ENCODE measurements at places on chromosomes 12 and 14.

DNA sequence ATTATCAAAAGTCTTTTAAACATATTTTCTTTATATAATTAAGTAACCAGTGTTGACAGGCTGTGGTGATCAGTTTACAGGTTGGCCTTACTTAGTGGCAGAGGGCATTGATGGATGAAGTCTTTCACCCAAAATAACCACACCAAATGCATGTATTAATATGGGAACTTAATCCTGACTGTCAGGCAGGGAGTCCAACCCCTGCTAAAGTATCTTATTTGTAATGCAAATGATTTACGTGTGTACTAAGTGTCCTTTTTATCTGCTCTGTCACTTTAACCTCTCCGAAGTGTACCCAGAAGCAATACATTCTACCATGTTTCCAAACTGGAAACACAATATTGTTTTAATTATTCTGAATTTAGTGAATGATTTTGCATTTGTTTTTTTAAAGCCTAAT, 1.4 kb downstream of the MYBPC1 start:
- DNase-seq, result no peak

DNA sequence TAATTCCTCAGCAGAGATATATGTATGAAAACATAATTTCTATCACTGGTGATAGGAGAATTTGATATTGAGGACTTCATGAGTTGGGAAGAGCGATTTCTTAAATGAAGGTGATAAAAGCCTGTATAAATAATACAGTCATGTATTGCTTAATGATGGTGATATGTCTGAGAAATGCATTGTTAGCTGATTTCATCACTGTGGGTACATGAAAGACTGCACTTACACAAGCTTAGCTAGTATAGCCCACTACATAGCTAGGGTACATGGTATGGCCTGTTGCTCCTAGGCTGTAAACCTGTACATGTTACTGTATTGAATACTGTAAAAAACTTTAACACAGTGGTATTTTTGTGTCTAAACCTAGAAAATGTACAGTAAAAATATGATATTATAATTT, 63.4 kb downstream of the ANO4 start:
- no peak for DNase-seq

DNA sequence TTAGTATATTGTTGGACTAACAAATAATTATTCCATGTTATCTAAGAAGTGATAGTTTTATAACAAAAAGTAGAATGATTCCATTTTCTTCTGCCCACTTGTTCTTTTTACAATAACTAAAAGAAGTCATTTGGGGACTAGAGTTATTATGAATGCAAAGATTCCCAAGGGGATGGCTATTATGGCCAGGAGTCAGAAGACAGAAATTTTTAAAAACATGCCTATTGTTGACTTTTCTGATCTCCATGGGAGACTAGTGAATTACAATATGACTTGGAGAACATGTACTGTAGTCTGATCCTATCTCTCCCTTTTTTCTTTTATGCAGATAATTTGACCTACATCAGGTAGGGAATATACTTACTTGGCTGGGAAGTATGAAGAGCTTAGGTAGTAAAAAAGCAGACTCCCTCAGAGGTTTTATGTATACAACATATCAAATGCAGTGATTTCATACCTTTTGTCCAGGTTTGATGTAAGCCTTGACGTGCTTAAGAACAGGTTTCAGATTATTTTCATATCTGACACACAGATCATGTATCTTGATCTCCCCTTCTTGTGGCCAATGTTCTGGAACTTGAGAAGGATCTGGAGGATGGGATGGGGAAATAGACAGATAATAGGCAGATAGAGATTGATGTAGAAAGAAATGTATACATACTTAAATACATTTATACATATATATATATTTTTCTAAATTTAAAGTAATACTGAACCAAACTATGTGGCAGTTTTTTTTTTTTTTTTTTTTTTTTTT, 41.0 kb upstream of the KCNJ8 start:
- no peak for DNase-seq

DNA sequence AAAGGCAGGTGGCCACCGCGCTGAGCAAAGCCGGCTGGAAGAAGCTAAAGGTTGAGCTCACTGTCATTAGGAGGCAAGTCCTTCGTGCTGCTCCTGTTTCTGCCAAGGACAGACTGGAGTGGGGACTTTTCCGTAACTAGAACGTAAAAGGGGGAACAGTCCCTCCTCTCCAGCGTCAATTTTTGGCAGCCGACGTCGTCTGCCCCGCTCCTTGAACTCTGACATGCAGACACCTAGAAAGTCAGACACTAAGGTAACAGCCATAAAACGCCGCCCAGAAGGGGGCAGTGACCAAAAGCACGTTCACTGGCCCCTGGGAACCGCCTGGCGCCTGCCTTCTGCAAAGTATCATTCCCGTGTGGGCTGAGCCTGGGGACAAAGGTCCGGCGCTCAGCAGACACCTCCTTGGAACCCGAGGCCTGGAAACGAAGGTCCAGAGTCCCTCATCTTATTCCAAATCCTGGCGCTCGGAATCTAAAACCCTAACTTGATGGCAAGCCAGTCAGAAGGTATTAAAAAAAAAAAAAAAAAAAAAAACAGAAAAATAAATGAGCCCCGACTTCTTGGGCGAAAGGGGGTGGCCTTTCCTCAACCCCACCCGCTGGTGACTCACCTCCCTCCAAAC, 1.1 kb upstream of the LRP1 start:
- peak; percentile 25 for DNase-seq

DNA sequence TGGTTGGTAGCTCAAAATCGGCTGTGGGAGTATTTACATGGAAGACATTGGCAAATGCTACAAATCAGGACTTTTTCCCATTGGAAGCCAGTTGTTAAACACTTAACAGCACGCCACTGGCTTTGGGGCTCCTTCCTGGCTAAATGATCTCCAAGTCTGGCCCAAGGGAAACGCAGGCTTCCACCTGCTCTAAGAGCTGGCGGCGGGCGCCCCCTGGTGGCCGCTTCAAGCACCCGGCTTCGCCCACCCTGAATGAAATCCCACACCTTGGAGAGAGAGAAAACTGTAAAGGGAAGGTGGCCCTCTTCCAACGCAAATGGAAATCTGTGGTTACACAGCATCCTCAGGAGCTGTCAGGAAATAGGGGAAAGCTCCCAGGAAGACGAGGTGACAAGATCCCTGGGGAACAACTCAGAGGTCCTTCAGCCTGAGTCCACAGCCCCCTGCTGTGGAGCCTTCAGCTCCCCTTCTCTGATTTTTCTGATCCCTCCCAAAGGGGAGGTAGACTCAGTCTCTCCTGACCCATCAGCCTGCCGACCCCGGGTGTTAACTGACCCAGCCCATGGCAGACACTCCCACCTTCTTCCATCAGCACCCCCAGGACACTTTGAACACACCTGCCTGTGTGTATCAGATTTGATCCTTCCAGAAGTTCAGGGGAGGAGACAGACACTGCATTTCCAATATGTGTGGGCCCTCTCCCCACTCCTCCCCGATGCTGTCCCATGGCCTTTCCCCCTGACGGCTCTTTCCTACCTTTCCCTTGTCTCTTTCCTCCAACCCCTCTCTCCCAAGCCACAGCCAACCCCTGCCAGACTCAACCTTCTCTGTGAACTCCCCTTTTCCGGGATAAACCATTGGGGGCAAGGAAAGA, 15.4 kb downstream of the SELPLG start:
- peak; percentile 79 for DNase-seq

GRCh38 chr14:56120091-56120691, 2.0 kb downstream of the PELI2 start:
- no peak for DNase-seq

- DNase-seq, result no peak
Observed at GRCh38 chr14:105374389-105374788, 23.9 kb upstream of the TEX22 start.

DNA sequence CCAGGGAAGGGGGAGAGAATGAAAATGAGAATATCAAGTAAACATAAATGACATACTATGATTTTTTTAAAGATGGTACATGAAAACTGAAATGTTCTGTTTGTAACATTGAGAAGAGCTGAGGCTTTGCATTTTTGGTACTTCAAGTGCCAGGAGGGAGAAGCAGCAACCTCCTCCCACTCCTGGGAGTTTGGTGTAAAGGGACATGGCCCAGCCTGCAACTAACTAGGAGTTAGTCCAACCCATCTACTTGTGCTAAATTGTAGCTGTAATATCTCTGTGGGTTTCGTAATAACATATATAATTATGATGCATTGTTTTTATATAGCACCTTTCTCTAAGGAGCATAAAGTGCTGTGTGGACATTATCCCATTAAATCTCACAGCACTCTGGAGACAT, 517.5 kb downstream of the NELL2 start:
- DNase-seq, result no peak

GRCh38 chr12:27293463-27293862, 39.2 kb upstream of the BMAL2 start:
- DNase-seq, result no peak

- DNase-seq, result no peak
Observed at GRCh38 chr12:52558781-52559445, 6.0 kb upstream of the KRT71 start.

DNA sequence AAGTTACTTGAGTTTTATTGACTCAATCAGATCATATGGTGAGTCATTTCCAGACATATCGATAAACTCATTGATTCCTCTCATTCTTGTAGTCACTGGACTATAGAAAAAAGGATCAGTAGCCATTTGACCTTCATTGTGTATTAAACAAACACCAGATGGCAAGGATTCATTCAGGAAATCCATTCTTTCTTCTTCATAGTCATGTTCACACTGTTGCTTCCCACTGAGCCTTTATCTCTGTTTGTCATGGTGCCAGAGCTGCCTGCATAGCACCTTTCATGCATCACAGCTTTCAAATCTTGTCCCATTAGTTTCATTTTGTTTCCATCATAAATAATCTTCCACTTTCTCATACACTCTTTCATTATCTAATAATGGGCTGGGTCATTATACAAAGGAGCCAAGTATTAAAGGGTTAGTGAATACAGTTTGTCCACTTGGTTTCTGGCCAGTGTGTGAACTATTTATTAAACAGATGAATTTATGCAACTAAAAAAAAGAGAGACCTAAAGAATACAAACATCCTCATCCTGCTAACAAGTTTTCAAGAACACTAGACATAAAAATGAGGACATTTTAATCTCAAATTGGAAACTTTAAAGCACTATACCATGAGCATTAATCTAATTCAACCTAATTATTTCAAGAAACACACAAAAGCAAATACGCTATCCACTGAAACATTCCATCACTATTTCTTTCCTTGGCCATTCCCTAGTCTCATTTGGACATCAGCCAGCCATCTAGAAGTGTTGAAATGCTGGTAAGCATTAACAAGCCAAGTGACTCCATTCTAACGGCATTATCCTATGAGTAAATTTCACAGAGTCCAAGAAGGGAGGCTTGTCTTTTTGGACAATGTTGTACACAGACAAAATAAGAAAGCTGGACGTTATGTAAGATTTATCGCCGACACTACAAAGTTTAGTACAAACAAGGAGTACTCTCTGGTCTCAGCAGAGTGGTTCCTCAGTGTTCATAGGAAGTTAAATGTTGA, 476.5 kb downstream of the FOXG1 start:
- no peak for DNase-seq

DNA sequence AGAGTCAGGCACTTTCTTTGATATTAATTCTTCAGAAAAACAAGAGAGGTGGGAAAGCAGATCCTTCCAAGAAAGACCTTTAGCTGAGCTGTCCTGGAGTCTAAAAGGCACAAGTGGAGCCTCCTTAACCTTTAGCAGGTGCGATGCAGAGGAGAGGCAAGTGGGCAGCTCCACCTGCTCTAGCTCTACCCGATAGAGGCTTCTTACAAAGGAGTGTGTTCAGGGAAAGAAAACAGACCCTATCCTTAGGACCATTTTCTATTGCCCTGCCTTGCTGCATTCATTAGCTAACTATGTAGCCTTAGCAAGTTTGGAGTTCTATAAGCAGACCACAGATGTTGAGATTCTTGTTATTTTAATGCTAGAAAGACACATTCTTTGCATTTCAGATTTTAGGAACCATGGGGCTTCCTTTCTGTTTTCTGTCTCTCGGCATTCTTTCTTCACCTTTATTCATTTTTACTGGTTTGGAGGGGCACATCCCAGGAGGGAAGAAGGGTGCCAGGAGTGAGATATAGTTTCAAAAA, 214.5 kb downstream of the EGLN3 start:
- no peak for DNase-seq

DNA sequence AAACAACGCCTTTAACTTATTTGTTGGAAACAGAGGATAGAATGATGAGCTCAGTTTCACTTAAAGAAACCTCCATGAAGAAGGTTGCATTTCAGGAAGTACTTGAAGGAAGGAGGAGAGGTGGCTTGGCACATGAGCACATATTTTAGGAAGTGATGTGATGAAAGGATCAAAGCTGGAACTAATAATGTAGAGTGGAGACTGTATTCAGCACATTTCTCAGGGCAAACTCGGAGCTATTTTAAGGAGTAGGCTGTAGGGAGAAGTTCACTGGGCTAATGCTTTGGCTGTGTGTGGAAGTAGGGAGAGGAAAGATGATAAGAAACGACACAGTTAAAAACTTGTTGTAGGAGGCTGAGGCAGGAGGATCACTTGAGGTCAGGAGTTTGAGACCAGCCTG, 272.8 kb downstream of the AKAP6 start:
- DNase-seq, result no peak

DNA sequence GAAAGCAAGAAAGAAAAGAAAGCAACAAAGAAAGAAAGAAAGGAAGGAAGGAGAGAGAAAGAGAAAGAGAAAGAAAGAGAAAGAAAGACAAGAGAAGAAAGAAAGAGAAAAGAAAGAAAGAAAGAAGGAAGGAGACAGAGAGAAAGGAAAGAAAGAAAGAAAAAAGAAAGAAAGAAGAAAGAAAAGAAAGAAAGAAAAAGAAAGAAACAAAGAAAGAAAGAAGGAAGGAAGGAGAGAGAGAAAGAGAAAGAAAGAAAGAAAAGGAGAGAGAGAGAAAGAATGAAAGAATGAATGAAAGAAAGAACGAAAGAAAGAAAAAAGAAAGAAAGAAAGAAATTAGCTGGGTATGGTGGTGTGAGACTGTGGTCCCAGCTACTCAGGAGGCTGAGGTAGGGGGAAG, 400.1 kb upstream of the MDGA2 start:
- DNase-seq, result no peak

- no peak for DNase-seq
Observed at GRCh38 chr12:143964-144649, 69.8 kb downstream of the SLC6A12 start.

DNA sequence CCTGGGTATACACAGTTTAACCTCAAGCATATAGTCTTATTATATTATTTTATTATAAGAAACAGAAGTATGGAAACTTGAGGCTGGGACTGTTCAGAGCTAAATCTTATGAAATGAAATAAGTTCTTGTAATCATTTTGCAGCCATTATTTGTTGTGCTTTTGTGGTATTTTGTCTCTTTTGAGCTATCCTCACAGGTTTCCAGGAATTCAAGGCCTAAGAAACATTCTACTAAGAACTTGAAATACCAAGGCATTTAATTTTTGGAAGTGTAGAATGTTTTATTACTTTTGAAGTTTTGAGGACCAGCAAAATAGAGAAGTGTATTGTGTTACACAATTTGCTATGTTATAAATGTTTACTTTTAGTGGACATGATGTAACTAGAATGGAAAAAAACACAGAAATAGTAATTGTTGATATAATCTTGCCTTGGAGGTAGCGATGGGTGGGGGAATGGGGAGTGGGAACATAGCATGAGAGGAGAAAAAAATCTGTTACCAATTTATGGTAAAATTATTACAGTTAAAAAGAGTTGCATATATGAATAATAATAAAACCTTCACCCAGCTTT, 81.7 kb downstream of the CRADD start:
- no peak for DNase-seq

- no peak for DNase-seq
Observed at GRCh38 chr12:55718624-55719275, 1.4 kb upstream of the RDH5 start.
